ENCODE measurements at places on chromosomes 12 and 14.
A peak's percentile ranks its signal among the peaks of the same experiment; 100 is the strongest.

- DNase-seq: no peak
These were observed 8.4 kb downstream of the GPRC5A start for GRCh38 chr12:12899530-12900380.

DNA sequence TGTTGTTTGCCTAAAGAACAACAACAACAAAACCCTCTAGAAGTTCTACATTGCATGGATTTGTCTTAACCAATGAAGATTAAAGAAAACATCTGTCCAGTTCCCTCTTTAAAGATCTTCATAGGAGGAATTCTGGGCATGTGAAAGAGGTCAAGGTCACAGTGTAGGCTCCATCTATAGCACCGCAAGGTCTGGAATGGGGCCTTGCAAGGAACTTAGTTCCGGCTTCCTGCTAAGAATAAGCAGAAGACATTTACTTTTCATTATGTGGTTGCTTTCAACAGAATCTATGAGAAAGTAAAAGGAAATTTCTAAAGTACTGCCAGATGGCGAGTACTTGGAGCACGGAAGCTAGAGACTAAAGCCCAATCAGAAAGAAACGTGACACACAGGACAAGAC lies 57.2 kb upstream of the GNPNAT1 start:
- DNase-seq: no peak

GRCh38 chr14:90406384-90406798 lies 9.6 kb downstream of the CALM1 start:
- no peak for DNase-seq

DNA sequence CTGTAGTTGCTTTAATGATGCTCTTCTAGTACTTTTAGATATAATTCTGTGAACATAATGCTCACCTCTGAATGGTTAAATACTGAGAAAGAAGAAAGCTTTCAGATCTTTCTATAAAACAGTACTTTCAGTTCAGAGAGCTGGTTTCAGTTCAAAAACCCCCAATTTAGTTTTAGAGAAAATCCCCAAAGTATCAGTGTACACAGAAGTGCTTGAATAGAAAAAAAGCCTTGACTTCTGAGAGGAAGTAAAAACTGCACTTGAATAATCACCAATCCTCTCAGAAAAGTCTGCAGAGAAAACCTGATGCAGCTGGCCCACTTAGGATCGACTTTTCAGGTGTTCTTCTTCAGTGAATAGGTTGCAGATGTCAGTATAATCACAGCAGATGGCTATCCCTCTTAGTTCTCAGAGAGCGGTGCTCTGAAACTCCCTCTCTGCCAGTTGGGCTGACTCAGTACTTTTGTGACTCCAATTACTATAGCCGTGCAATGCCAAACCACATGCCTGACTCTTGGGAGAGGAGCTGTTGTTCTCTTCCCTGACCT lies 616.3 kb downstream of the LRFN5 start:
- DNase-seq: peak; percentile 19

DNA sequence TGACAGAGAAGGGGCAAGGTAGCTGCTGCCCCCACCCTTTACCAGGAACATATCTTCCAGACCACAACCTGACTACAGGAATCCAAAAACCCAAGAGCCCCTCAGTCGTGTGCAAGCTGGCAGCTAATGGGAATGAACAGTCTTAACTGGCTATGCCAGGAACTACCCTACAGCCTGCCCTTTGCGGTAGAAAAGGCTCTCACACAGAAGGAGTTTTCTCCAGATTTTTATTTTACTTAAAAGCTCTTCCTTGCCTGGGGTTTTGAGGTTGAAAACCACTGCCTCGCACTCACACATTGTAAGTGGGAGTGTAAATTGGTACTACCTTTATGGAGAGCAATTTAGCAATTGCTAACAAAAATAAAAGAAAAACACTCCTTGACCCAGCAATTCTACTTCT lies 28.3 kb downstream of the PITPNM2 start:
- no peak for DNase-seq

GRCh38 chr12:46071335-46071734 lies 81.0 kb upstream of the SCAF11 start:
- no peak for DNase-seq

DNA sequence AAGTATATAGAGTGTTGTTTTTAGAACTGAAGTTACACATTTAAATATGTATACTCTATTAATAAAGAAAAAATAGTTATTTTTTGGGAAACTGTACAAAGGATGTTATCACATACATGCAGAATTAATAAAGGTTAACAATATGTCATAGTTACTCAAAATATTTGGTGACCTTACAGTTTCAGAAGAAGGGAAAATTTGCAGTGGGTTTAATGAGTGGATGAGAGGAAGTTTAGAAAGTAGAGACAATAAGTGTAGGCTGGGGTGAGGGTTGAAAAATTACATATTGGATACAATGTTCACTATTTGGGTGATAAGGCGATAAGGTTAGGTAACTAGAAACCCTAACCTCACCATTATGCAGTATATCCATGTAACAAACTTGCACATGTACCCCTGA lies 13.5 kb downstream of the WNK1 start:
- no peak for DNase-seq

GRCh38 chr14:72278316-72278715 lies 346.1 kb downstream of the RGS6 start:
- no peak for DNase-seq

DNA sequence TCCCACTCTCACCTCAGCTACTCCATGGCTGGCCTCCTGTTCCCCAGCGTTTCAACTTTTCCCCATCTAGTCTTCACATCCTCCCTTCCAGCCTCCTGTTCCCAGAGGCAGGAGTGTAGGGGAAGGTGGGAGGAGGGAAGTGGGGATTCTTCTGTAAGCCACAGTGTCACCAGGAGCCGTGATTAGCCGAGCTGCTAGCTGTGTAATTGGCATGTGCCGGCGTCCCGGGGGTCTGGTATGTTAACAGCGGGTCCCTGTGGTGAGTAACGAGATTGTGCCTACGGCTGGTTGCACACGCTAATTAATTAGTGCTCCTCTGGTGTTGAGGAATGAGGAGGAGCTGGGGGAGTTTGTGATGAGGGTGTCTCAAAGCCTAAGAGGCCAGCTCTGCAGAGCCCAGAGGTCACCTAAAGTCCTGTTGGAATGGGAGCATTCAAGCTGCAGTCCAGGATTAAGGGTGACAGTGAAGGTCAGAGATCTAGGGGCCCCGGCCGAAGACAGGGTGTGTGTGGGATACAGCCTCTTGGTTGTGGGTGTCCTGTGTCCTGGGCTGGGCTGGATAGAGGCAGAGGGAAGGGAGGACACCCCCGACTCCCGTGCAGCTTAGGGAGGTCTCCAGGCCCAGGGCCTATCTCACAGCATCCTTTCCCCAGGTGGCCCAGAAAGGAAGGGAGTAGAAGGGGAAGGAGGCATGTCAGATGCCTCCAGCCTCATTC lies 10.0 kb upstream of the CALCOCO1 start:
- no peak for DNase-seq

- no peak for DNase-seq
These were observed 3.3 kb downstream of the AP1G2 start for GRCh38 chr14:23564181-23564812.

DNA sequence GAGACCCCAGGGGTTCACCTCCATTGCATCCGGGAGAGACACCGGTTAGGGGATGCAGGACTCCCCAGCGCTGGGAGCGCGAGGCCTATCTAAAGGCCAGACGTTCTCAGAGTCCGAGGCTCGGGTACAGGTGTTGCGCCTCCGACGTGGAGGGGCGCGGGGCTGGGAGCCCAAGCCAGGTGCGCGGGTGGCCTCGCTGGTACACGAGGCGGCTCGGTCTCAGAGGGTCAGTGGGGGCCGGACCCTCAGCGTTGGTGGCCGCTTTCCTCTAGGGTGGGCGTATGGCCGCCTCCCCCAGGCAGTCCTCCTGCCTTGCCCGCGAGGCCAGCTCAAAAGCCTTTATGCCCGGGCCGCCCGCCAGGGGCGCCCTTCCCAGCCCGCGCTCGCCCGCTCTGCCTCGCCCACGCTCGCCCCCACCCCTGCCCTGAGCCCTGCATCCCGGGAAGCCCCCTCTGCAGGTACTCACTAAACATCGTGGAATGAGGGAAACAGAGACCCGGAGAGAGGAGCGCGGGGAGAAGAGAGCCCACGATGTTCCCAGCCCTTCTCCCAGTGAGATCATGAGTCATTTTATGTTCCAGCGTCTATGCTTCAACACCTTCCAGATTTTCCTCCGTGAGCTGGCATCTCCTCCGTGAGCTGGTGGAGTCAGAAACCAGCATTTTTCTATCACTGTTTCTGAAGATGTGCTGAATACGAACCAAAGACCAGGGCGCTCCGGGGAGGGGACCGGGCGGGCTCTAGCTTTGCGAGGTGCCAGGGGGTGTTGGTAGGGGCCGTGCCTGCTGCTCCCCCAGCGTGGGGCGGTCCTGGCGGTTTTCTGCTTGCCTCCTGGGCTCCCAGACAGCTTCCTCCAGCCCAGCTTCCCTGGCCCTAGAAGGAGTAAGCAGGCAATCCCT lies 73.8 kb downstream of the DIO3 start:
- DNase-seq: no peak

DNA sequence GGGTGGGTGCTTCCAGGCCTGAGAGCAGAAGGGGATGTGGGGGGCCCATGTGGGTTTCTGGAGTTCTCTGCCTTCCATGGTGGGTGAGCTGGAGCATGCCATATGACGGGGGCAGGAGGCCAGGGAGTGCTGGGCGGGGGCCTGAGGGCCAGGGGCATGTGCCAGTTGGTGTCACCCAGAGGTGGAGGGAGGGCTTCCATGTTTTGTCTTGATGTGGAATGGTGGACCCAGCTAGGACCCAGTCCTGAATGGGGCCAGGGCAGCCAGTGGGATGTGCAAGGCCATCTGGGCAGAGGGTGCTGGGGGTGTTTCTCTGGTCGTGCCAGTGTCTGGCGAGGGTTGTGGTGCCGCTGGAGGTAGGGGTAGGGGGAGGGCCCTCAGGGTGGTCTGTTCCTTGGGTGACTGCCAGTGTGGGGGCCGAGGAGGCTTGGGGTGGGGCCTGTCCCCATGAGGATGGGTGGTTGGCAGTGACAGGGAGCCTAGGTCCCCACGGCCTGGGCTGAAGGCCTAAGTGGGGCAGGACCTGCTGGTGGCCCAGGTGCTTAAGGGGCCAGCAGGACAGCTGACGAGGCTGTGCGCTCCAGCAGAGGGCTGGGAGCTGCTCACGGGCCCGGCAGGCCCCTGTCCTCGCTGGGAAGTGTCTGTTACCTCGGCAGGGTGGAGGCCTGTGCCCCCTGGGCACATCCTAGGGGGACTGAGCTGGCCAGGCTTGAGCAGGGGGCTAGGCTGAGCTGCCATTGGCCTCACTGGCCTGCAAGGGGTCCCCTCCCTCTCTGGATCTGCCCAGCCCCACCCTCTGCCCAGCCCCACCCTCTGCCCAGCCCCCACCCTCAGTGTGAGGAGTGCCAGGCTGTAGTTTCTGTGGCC lies 26.8 kb downstream of the CEP170B start:
- no peak for DNase-seq

DNA sequence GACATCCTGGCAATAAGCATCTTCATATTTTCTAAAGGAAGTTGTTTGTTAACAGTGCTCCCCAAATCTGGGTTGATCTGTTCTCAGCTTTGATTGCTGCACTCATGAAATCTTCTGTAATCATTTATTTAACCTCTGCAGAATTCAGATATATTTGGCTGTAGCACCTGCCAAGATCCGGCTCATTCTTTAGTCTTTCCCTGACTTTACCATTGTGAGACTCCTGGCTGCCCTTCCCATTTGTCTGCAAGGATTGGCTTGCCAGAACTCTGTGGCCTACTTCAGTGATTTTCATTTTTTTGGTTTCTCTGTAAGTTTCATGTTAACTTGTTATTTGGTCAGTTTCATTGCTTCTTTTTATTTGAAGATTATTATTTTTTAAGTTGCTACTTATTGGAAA lies 191.2 kb upstream of the PLXNC1 start:
- DNase-seq: no peak

- DNase-seq: no peak
These were observed 1.5 kb downstream of the OR4E1 start for GRCh38 chr14:21672116-21672515.

- DNase-seq: no peak
These were observed 2.1 kb downstream of the CSRP2 start for GRCh38 chr12:76876696-76877229.

DNA sequence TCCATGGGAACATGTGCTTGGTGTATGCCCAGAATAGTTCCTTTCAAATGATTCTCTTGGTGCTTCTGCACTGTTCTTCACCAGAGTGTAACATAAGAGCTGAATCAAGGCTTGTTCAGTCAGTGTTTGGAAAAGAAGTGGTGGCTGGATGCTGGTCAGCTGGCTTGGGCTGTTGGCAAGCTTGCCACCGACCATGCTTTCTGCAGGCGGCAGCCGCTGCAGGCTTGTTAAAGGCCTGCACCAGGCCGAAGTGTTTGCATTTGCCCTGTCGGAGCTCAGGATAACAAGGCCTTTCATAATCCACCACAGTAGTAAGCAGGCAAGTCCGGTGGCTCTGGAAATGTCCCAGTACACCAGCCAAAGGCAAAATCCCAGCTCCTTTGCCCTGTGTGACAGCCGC lies 26.9 kb downstream of the DAAM1 start:
- no peak for DNase-seq

GRCh38 chr12:117111821-117112595 lies 12.8 kb upstream of the TESC start:
- DNase-seq: no peak

- no peak for DNase-seq
These were observed 195.2 kb upstream of the CRY1 start for GRCh38 chr12:107288414-107289127.

All from forelimb muscle (tissue), 1 donor.